ENCODE measurements at places on chromosomes 5 and 9.
A peak's percentile ranks its signal among the peaks of the same experiment; 100 is the strongest.

DNA sequence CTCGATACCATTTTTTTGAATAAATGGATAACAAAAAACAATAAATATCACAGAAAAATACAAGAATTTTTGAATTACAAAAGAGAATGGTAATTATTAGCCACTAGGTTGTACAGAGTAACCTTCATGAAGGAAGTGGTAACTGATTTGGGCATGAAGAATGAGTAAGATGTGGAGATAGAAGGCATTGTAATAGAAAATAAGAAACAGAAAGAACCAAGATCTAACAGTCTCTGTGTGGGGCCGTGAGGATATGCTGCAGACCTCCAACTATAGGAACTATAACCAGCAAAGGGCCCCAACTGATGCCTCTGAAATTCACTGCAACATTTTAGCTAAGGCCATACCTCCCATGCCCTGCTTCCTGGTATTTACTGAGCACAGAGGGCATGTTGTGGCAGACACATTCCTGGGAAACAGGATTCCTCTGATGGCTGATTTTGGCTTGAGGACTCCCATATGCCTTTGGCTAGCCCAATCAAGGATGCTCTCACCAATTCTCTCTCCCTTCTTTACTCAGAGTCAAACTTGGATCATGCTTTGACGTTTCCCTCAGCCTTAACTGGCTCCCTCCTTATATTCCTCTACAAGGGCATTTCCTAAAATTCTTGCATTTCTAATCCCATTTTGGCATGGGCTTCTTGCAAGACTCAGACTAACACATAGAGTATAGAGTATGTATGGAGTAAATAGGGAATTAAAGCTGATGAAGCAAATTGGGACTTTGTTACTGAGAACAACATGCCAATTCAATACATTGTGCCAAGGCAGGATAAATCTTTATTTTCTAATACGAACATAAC is 208.9 kb downstream of the PDE4D start:
- no peak for DNase-seq

- DNase-seq = no peak
Observed at GRCh38 chr9:90839183-90839728, 37.6 kb downstream of the SYK start.

DNA sequence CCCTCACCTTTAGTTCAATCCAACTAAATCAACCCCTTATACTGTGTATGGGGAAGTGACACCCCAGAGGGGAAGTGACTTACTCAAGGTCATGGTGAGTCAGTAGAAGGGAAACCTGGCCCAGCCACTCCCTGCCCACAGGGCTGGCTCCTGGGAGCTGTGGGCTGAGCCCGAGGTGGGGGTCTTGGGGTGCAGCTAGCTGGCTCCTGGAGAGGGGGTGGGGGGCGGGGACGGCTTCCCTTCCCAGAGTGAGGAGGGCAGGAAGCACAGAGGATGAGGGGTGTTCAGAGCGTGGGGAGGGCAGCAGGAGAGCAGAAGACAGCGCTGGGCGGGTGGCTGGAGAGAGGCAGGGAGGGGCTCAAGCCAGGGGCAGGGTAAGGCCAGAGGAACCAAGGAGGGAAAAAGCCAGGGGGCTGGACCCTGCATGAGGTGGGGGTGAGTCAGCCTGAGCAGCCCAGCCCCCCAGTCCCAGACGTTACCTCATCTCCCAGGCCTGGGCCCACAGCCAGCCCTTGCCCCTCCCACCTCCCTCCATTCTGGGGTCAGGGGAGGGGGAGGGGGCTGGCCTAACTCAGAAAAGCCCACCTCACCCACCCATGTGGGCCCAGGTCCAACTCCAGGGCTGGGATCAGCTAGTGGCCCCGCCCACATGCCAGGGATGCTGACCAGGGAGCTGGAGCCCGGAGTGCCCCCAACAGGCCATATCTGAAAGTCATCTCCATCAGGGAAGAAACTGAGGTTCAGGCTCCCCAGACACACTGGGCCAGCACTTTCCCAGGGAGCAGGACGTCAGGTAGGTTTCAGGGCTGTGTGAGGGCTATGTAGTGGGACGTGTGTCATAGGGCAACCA is 2.8 kb downstream of the PDLIM7 start:
- no peak for DNase-seq

DNA sequence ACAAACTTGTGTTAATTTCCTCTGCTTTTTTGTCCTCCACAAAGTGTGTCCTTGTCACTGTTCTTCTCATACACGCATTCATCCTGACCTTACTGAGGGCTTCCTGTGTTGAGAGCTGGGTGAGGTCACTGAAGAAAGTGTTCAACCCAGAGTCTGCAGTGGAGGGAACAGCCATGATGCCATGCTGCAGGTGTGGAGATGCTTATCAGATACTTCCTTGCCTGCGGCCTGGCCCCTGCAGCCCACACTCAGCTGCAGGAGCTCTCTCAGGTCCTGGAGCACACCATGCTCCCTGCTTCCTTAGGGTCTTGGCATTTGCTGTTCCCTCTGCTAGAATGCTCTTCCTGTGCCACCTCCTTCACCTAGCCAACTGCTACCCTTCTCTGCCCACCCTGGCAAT is 108.1 kb upstream of the SPRY4 start:
- DNase-seq = peak; percentile 73

DNA sequence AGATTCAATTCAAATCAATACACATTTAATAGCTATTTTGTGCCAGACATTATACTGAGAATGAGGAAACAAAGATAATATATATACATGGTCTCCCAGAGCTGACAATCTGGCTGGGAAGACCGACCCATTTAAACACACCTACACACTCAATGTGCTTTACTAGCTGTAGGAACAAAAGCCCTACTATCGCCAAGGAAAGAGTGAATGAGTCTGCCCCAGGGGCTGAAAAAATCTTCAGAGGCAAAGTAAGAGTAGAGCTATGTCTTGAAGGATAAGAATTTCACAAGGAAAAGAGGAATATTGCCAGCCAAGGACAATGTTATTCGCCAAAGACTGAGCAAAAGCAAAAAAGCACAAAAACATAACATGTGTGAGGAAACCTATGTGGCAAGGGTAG is 6.6 kb downstream of the PFDN1 start:
- no peak for DNase-seq

DNA sequence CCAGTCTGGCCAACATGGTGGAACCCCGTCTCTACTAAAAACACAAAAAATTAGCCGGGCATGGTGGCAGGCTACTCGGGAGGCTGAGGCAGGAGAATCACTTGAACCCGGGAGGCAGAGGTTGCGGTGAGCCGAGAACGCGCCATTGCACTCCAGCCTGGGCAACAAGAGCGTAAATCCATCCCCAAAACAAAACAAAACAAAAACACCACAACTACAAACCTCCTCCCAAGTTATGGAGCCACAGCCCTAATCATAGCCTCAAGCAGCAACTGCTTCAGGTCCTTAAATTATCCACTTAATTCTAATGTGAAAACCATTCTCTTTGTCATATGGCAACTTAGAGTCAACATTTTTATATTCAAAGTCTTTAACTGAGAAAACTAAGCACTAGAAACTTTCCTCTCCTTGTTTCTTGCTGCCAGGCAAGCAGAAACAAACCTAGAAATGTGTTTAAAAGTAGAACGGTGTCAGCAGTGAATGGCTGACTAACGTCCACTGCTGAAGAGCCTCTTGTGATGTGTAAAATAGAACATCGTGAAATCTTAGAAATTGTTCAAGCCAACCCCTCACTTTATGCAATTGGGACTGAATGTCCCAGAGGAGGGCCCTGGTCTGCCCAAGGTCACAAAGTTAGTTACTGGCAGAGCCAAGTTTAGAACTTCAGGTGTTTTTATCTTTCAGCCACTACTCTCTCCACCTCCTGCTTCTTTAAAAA is 5.7 kb downstream of the TMEM245 start:
- no peak for DNase-seq
